ENCODE measurements at places on chromosomes 2 and 18.

DNA sequence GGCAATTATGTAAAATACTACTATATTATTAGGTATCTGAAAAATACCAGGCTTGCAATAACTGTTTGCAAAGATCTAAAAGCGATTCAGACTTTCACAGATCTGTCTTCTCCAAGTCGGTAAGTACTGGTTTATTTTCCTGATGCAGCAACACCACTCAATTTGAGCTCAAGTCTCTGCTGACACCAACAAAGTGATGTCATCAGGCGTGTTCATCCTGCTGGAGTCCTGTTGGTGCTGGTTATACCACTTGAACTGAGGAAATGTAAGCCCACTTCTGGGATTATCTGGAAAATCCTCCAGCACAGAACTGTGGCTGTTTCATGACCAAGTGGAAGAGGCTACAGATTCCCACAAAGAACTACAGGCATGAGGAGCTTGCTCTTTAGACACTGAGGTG, 267.6 kb downstream of the BCL2 start:
- DNase-seq, result no peak

GRCh38 chr2:224302952-224303351, 99.0 kb downstream of the FAM124B start:
- DNase-seq, result no peak

DNA sequence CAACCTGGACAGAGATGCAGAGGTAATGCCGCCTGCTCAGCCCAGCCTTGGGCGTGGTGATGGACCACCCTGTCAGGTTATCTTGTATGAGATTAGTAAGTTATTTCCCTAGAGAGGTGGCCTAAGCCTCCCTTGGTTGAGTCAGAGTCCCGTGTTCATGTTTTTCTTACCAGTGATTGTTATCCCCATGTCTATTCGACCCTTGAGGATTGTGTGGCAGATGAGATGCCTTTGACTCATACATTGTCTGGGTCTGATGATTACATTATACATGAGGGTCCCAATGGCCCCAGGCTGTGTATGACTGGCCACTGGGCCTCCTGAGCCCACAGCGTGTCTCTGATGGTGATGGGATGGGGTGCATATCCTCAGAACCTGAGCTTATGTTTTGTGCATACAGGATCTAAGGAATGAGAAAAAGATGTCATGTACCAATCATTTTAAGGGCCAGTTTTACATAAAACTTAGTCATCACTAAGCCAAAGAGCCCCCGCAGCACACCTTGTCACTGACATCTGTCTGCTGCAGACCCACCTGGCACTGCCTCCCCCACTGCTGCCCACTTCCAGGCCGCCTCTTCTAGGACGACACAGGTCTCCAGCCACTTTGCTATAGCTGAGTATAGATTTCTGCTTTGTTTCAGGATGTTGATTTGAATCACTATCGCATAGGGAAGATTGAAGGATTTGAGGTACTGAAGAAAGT, 7.7 kb downstream of the PPP1R7 start:
- DNase-seq, result no peak

DNA sequence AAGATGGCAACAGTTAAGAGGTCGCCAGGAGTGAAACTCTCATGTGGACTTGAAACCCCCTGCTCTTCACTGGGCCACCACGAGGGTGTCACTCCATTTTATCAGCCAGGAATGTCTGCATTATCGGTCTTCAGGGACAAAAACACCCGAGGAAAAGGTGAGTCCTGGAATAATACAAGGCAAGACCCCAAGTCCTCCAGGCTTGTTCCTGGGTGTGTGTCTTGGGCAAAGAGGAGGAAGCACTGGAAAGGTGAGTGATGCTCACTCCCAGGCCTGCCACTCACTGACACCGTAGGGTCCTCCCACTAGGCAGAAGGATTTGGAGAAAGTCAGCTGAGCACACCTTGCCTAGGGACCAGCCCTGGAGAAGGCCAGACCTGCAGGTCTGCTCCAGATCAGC, 86.9 kb downstream of the LOXHD1 start:
- no peak for DNase-seq

- no peak for DNase-seq
These were observed 141.1 kb downstream of the EIPR1 start for GRCh38 chr2:3236300-3237045.

DNA sequence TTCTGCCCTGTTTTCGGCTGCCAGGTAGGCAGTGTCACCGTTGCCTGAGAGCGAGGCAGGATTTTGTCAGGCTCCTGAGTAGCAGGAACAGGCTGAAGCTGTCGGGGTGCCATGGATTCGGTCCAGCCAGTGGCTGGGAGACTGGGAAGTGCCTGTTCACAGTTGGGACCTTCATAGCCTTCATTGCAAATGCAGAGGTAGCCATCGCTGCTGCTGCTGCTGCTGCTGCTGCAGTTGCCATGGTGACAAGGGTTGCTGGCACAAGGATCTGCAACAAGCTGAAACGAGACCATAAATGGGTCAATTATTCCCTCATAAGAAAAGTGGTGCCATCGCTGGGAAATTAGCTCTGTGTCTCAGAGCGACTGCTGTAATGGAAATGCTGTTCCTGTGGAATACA, 122.7 kb downstream of the DNER start:
- no peak for DNase-seq

DNA sequence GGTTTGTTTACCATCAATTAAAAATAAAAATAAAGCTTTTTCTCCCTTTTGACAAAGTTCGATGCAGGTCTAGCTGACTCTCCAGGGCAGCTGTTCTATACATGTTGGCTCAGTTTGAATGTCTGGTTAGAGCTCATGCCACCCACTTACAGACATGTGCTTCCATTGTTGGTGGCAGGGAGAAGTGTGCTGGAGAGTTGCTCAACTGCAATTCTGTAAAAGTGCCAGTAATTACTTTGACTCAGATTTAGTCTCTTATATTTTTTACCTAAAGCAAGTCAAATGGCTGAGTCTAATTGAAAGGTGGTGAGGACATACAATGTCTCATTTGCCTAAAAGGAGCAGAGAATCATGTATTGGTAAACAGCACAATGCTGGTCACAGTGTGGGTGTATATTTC, 609.1 kb upstream of the SYT4 start:
- no peak for DNase-seq

DNA sequence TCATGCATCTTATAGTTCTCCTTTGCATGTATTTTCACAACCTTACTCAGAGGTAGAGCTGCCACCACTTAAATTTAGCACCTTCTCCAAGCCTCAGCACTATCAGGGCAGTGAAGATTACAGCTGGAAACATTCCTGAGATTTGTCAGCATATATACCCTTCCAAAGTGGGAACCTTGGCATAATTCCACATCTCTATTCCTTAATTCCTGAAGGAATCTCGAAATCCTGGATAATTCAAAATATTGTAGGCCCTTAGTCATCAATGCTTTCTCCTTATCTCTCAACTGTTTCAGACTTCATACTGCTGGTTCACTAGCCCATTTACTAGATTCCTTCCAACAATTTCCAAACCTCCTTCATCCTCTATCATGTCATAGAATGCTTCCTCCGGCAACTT, 87.4 kb downstream of the ITSN2 start:
- DNase-seq, result no peak

DNA sequence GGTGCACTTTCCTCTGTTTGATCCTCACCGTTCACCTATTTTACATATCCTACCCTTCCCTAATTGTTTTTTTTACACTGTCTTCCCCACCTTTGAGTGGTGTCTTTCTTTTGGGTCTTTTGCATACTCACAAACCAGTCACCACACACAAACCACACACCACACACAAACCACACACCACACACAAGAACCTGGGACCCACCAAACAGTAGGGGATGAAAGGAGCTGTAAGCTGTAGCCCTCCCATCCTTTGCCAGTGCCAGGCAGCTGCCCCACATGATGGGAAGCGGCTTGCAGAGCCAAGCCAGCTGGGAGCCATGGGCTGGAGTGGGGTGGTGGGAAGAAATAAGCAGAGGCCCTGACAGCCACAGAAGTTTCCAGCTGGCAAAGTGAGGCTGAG, 38.9 kb upstream of the MSH6 start:
- DNase-seq, result no peak

- DNase-seq, result no peak
These were observed 1.1 kb upstream of the TWIST2 start for GRCh38 chr2:238846628-238847418.

GRCh38 chr18:9951022-9951859, 37.4 kb downstream of the VAPA start:
- DNase-seq, result no peak
